ENCODE measurements at places on chromosomes 13 and 19.

- DNase-seq: no peak
These were observed 22.8 kb downstream of the KLF12 start for GRCh38 chr13:74111399-74111798.

DNA sequence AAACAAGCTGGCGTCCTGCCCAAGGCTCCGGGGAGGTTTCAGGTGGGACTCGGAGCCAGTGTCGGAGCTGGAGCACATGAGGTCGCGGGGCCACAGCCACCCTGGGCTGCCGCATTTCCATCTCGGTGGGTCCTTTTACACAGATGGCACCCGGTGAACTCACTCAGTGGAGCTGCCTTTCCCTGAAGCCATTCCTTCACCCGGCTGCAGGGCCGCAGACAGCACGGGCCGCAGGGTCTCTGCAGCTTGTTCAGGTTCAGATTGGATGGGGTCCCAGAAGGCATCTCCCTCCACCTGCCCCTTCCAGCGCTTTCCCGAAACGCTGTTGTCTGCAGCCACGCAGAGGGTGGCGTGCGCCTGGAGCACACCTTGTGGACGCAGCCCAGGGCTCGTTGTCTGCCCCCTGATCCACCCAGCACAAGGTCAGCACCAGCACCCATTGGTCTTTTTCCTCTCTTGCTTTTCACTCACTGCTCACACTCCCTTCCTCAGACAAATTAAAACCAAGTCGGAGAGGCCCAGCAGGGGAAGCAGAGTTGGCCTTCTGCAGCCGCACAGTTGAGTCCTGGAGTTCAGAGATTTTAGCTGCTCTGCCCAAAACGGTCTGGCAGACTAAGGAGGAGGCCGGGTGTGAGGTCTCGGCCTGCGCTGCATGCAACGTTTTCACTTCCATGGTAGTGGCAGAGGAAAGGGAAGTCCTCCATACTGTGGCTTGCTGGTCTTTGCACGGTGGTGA, 18.1 kb downstream of the MCF2L start:
- no peak for DNase-seq

DNA sequence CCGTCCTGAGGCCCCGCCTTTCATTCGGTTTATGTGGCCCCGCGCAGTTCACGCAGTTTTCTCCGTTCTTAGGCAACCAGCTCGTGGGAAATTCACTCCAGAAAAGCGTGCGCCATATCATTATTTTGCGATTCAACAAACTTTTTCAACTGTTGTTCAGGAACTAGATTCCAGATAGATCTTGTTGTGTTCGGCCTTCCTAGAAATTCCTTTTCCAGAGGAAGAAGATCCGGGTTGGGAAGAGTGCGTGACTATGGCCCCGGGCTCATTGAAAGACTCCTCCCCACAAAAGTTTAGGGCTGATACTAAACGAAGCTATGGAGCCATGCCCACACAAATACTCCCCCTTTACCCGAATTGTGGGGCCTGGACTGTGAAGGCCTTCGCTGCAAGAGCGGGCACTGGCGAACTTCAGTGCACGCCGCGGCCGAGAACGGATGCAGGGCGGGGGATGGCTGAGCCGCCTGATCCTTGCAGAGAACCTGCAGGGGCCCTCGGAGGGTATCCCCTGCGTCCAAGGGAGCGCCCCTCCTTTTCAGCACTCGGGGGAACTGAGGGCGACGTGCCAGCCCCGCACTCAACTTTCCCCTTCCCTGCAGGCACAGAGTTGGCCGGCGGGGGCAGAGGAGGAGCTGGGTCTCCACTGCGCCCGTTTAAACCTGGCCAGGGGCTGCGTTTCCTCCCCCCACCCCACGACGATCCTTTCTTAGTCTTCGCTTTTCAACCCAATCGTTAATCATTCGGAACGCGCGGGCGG, 904 bp upstream of the SOX1 start:
- no peak for DNase-seq

DNA sequence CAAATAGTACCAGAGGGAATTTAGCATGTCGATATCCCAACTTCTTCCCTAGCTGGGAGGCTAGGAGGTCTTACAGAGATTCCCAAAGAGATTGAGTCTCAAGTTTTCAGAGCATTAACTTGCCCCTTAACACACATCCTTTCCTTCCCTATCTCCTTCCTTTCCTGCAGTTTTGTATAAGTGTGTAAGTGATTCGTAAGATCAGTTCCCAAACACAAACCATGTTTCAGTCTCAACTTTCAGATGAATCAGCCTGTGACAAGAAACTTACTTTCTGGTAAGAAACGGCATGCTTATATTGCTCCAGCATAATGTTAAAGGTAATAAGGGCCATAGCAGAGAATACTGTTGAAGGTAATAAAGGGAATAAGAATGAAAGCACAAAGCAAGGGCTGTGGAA, 472.2 kb downstream of the LIG4 start:
- no peak for DNase-seq

GRCh38 chr13:40993987-40994386, 25.1 kb downstream of the ELF1 start:
- no peak for DNase-seq

DNA sequence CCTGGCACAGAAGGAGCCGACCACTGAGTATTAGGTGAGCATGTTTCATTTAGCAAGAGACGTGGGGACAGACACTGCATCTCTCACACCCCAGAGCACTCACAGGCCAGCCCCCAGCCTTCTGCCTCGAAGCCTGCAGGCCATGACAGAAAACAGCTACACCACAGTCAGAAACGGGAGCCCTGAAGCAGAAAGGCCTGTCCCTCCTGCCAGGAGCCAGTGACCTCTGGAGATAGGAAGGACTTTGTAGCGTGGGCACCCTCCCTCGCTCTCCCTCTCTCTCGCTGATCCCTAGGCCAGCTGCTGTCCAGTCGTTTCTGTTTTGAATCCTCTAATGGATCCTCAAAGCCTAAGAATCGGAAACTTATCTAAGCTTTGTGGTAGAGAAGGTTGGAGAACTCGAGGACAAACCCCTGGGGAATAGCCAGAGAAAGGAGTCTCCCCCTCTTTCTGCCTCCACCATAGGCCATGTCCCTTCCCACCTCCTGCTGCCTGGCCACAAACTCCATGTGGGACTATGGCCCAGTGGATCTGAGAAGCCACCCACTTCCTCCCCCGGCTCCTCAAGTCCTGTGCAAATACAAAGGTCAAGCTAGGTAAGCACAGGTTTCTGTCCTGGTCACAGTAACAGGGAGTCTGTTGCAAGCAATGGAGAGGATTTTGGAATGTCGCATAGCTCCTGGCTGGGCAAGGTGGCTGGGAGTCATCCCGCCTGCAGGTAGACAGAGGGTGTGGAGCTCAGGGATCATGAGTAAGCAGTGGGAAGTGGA, 95.1 kb downstream of the NUFIP1 start:
- no peak for DNase-seq

- no peak for DNase-seq
These were observed 12.1 kb downstream of the CCDC70 start for GRCh38 chr13:51873837-51874236.

- no peak for DNase-seq
These were observed 7.2 kb downstream of the ZNF296 start for GRCh38 chr19:45069056-45069455.

DNA sequence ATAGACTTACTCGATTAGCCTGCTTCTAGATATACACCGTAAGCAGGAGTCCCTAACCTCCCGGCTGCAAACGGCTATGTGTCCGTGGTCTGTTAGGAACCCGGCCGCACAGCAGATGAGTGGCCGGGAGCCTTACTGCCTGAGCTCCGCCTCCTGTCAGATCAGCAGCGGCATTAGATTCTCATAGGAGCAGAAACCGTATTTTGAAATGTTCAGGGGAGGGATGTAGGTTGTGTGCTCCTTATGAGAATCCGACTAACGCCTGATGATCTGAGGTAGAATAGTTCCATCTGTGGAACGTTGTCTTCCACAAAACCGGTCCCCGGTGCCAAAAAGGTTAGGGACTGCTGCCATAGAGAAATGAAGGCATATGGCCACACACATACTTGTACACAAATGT, 1491.9 kb downstream of the SLITRK5 start:
- no peak for DNase-seq

GRCh38 chr13:110633776-110634175, 18.4 kb downstream of the NAXD start:
- no peak for DNase-seq

- DNase-seq: no peak
These were observed 686 bp downstream of the SETDB2 start for GRCh38 chr13:49444524-49445395.
